ENCODE measurements at places on chromosomes 7 and 10. TPM values are rescaled to one million over a fixed set of nuclear protein-coding genes. Genes with fewer than 3 reads are reported as not detected.

GRCh38 chr7:106127984-106128780 lies 16.1 kb upstream of the SYPL1 start:
- no peaks in the 10 kb centered on the region for H3K36me3 ChIP-seq
- no peak overlapping the region for H3K27ac ChIP-seq
- H3K4me3 ChIP-seq: no peak overlapping the region
- no peaks in the 10 kb centered on the region for H3K27me3 ChIP-seq
- ATAC-seq: no peak
- H3K4me1 ChIP-seq: no peaks in the 10 kb centered on the region

Gene GBX1
- total RNA-seq: not detected

GRCh38 chr10:43640603-43641002 lies 8.1 kb downstream of the ZNF32 start:
- H3K27me3 ChIP-seq: no peaks in the 10 kb centered on the region
- peaks cover 37% of the 10 kb centered on the region for H3K36me3 ChIP-seq
- no peaks in the 10 kb centered on the region for H3K4me1 ChIP-seq
- no peak for ATAC-seq
- H3K27ac ChIP-seq: no peak overlapping the region

GRCh38 chr10:33473688-33474087 lies 139.2 kb upstream of the NRP1 start:
- no peaks in the 10 kb centered on the region for H3K27me3 ChIP-seq
- no peak for ATAC-seq
- H3K36me3 ChIP-seq: no peaks in the 10 kb centered on the region
- H3K4me1 ChIP-seq: no peaks in the 10 kb centered on the region
- H3K27ac ChIP-seq: no peak overlapping the region

- no peaks in the 10 kb centered on the region for H3K36me3 ChIP-seq
- no peak overlapping the region for H3K4me3 ChIP-seq
- ATAC-seq: no peak
Observed at GRCh38 chr10:113459626-113460280, 93.1 kb upstream of the HABP2 start.
